ENCODE measurements at places on chromosomes 7 and 10. TPM values are rescaled to one million over a fixed set of nuclear protein-coding genes. Genes with fewer than 3 reads are reported as not detected.

GRCh38 chr10:132140167-132140925, 46.4 kb upstream of the DPYSL4 start:
- H3K27me3 ChIP-seq = peaks cover 15% of the 10 kb centered on the region
- H3K4me3 ChIP-seq = no peak overlapping the region
- no peak for DNase-seq
- H3K27ac ChIP-seq = no peak overlapping the region
- no peaks in the 10 kb centered on the region for H3K36me3 ChIP-seq
- no peaks in the 10 kb centered on the region for H3K4me1 ChIP-seq

GRCh38 chr10:101096378-101096777, 34.6 kb downstream of the KAZALD1 start:
- H3K36me3 ChIP-seq = no peaks in the 10 kb centered on the region
- H3K27ac ChIP-seq = no peak overlapping the region
- H3K27me3 ChIP-seq = peaks cover 72% of the 10 kb centered on the region
- H3K4me1 ChIP-seq = no peaks in the 10 kb centered on the region
- no peak overlapping the region for H3K4me3 ChIP-seq

- H3K4me1 ChIP-seq = no peaks in the 10 kb centered on the region
- no peak for DNase-seq
- H3K27ac ChIP-seq = no peak overlapping the region
- H3K27me3 ChIP-seq = peaks cover 2% of the 10 kb centered on the region
- no peak overlapping the region for H3K4me3 ChIP-seq
- H3K36me3 ChIP-seq = no peaks in the 10 kb centered on the region
These were observed 153.8 kb upstream of the HABP2 start for GRCh38 chr10:113399065-113399464.

GRCh38 chr10:60646966-60647796, 131.1 kb upstream of the CDK1 start:
- H3K4me3 ChIP-seq = no peak overlapping the region
- no peaks in the 10 kb centered on the region for H3K36me3 ChIP-seq
- DNase-seq = peak; percentile 44
- no peak overlapping the region for H3K27ac ChIP-seq

- no peaks in the 10 kb centered on the region for H3K27me3 ChIP-seq
- peak overlapping the region; percentile 83 for H3K27ac ChIP-seq
- no peaks in the 10 kb centered on the region for H3K36me3 ChIP-seq
- no peak for DNase-seq
These were observed 92.9 kb upstream of the DUSP5 start for GRCh38 chr10:110404825-110405224.

GRCh38 chr10:52652431-52653262, 119.9 kb downstream of the MBL2 start:
- no peak for DNase-seq
- no peak overlapping the region for H3K4me3 ChIP-seq
- H3K27ac ChIP-seq = no peak overlapping the region
- H3K36me3 ChIP-seq = no peaks in the 10 kb centered on the region
- no peaks in the 10 kb centered on the region for H3K27me3 ChIP-seq
- H3K4me1 ChIP-seq = no peaks in the 10 kb centered on the region

The TRPV5 gene
- 0.73 TPM for polyA plus RNA-seq

The CRTAC1 gene
- polyA plus RNA-seq = 2.5 TPM

The ZDHHC4 gene
- polyA plus RNA-seq = 65.4 TPM
